AG10803 (cell line): ENCODE measurements at places on chromosomes 7 and 10.

DNA sequence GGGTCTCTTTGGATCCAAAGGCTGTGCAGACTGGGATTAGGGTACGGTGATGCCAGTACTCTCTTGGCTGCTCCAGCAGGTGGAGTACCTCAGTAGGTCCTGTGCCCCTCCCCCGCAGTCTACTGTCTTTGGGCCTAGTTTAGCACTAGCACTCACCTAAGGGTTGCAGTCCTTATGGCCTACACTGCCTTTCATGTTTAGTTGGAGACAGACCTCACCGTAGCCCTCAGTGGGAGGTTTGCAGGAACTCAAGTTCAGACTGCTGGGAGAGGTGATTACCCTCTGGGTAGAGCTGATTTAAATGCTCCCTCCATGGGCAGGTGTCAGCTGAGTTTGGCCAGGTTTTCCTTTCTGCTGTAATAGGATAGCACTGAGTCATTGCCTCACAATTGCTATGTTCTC, 210.8 kb upstream of the TMEM196 start:
- DNase-seq: no peak

DNA sequence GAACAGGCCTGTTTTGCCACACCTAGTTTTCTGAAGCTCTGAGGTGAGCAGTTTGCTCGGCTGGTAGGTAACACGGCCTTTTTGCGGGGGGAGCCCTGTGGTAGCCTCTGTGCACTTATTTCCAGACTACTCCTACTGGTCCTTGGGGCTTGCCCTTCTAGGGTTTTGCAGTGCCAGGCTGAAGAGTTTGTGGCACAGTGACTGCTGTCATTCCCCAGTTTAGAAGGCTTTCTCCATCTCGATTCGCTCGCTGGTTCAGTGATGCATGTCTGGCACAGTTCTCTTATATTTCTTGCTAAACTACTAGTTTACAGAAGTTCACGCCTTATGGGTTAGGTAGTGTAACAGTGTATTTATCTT, 711 bp downstream of the KIF20B start:
- DNase-seq: no peak

GRCh38 chr7:74307738-74308505, 18.7 kb downstream of the CLIP2 start:
- no peak for DNase-seq

GRCh38 chr10:119333146-119333792, 125.9 kb downstream of the GRK5 start:
- peak; percentile 43 for DNase-seq

GRCh38 chr7:105594034-105594433, 12.7 kb upstream of the EFCAB10 start:
- DNase-seq: no peak

DNA sequence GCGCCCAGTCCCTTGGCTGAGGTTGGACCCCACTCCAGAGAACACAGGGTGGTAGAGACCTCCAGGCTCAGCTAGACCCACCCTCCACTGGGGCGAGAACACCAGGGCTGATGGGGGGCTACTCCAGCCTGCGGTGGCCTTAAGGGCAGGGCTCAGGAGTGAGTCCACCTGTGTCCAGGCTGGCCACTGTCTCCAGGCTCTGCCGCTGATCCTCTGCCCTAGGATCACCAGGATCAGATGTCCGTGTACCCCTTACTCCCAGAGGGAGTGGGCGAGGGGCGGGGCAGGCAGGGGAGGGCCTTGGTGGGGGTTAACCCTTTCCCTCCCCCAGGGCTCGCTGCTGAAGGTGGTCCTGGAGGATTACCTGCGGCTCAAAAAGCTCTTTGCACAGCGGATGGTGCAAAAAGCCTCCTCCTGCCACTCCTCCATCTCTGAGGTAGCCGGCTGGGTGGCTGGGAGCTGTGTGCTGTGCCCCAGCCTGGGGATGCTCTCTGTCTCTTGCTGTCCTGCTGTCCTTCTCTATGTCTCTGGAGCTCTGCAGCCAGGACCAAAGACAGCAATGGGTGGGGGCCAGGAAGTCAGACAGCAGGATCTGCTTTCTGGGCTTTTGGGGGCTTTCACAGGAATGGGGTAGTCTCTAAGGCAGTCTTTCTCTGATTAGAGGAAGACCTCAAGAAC, 38.0 kb downstream of the PSAP start:
- no peak for DNase-seq

- no peak for DNase-seq
These were observed 69.7 kb upstream of the AQP1 start for GRCh38 chr7:30841801-30842541.

DNA sequence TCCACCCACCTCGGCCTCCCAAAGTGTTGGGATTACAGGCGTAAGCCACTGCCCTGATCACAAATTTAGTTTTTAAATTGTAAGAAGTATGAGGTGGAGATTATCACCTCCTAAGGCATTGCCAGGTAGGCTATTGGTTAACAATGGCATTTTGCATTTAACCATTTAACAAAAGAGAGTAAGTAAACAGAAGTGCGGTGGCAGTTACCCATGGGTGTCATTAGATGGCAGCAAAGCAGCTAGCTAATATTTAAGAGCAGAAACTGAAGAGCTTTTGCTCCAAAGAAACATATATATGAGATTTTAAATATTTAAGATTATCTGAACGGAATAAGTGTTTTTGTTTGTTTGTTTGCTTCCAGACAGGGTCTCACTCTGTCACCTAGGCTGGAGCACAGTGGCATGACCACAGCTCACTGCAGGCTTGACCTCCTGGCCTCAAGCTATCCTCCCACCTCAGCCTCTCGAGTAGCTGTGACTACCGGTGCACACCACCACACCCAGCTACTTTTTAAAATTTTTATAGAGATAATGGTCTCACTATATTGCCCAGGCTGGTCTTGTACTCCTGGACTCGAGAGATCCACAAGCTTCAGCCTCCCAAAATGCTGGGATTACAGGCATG, 325.5 kb upstream of the C7orf33 start:
- DNase-seq: peak; percentile 25

- DNase-seq: peak; percentile 25
These were observed 74.0 kb downstream of the SEPTIN7 start for GRCh38 chr7:35874886-35875285.

GRCh38 chr10:97217299-97217698, 31.5 kb upstream of the SLIT1 start:
- DNase-seq: peak; percentile 37

DNA sequence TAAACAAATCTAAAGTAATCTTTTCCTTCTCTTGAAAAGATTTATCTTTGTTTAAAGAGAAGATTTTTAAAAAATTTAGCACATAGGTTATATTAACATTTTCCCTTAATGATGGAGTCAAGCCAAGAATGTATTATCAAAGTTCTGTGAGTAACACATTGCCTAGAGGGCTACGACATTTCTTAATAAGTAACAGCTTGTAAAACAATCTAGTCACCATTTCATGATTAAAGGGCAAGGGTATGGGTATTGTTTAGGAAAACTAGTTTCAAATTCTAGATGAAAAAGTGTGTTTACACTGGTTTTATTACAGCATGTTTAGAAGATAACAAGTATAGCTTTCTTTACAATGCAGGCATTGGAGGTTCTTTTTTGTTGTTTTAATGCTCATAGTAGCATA, 28.6 kb upstream of the LAMB4 start:
- no peak for DNase-seq

DNA sequence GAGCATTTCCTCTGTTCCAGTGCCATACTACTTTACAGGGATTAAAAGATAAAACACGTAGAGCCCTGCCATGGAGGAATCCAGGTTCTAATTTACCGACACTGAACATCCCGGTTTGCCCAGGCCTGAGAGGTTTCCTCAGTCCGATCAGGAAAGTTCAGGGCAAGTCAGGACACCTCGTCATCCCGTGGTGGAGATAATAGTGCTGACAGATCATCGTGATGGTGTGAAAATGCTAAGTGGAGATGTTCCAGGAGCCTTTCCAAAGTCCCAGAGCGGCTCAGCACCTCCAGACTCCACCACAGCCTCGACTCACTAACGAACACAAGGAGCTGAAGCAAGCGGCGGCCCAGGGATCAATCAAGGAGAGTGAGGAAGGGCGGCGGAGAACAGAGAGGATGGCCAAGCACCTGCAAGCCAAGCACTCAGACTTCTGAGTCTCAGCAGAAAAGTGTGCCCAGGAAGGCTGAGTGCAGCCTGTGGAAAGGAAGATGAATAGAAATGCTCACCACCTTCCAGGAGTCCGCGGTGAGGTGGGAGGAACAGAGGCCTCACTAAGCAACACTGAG, 103.7 kb upstream of the VWC2 start:
- no peak for DNase-seq
